ENCODE measurements at places on chromosomes 11 and 22.
A peak's percentile ranks its signal among the peaks of the same experiment; 100 is the strongest.

GRCh38 chr22:22201185-22201929 is 43.2 kb upstream of the VPREB1 start:
- DNase-seq = peak; percentile 8

- DNase-seq = no peak
These were observed 2.1 kb downstream of the OR5B21 start for GRCh38 chr11:58505849-58506248.

DNA sequence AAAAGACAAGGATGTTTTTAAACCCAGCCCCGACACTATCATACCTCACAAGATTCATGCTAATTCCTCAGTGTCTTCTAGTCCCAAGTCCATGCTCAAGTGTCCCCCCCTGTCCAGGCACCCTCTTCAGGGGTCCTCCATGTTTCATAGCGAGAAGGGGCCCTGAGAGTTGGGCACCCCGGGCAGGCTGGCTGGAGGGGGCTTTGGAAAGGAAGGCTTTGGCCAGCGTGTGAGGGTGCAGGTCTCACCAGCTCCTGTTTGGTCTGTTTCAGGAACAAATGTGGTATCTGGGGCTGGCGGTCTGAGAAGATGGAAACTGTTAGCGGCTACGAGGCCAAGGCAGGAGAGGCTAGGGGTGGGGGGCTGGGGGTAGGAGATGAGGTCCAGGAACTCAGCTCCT is 4.5 kb upstream of the SSH3 start:
- DNase-seq = no peak

DNA sequence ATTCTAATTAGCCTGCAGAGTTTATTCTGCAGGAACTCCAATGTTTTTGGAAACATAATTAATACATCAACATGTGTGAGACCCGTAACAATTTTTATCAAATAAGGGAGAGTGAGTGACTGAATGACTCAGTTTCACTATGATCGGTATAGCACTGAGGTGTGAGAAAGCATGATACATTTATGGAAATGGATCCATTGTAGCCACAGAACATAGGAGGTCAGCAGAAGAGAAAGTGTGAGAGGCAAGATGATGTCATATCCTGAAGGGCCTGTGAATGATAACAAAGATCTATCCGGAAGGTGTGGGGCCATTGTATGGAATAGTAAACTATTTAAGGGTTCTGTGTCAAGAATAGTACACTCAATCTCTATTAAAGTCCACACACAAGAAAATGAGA is 1406.1 kb upstream of the TENM4 start:
- no peak for DNase-seq

GRCh38 chr11:2779981-2780849 is 80.4 kb upstream of the KCNQ1OT1 start:
- DNase-seq = no peak

- DNase-seq = no peak
These were observed 14.5 kb upstream of the SUSD2 start for GRCh38 chr22:24166811-24167210.

DNA sequence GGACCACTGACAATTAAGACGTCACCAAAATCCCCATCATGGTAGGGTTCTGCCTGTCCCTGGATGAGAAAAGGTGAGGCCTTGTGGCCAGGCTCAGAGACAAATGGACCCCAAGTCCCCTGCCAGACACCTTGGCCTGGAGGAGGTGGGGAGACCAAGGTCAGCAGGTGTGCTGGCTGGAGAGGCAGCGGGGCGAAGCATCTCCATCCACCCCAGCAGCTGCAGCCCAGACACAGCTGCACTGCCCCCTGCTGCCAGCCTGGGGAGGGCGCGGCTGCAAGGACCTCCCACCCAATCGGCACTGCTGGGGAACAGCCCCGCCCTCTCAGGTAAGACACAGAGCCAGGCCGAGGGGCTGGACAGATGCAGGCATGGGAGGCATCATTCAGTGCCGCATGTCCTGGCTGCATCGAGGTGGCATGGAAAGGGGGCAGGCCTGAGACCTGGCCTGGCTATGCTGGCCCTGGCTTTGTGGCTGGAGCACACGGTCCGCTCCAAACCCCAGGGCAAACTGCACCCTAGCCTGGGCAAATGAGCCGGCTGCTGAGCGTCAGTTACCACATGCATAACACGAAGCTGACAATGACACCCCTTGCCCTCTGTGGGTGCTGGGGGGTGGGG is 12.2 kb upstream of the MFNG start:
- DNase-seq = peak; percentile 25

GRCh38 chr11:465896-466530 is 15.9 kb downstream of the PTDSS2 start:
- no peak for DNase-seq

GRCh38 chr11:44808053-44808753 is 81.4 kb downstream of the TSPAN18 start:
- no peak for DNase-seq

GRCh38 chr11:61121192-61121831 is 19.0 kb downstream of the CD5 start:
- no peak for DNase-seq

GRCh38 chr11:26983645-26984044 is 10.3 kb upstream of the FIBIN start:
- DNase-seq = no peak

DNA sequence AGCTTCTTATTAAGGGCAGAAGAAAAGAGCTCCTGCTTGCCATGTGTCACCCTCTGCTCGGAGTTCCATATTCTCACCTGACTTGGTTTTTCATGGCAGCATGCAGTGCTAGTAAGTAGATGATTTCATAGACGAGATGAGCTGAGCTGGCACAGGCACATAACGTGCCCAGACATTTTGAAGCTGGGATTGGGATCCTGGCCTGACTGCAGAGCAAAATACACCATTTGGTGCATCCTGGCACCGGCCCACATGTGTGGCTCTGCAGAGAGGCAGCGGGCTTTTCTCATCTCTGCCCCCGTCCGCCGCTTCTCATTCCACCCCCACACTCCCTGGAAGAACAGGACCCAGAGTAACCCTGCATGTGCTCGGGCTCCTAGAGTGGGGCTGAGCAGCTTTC is 24.8 kb downstream of the FAM118A start:
- DNase-seq = no peak

GRCh38 chr11:21511835-21512440 is 680.9 kb upstream of the ANO5 start:
- no peak for DNase-seq

- DNase-seq = no peak
These were observed 204 bp downstream of the FADS2 start for GRCh38 chr11:61828379-61828628.

DNA sequence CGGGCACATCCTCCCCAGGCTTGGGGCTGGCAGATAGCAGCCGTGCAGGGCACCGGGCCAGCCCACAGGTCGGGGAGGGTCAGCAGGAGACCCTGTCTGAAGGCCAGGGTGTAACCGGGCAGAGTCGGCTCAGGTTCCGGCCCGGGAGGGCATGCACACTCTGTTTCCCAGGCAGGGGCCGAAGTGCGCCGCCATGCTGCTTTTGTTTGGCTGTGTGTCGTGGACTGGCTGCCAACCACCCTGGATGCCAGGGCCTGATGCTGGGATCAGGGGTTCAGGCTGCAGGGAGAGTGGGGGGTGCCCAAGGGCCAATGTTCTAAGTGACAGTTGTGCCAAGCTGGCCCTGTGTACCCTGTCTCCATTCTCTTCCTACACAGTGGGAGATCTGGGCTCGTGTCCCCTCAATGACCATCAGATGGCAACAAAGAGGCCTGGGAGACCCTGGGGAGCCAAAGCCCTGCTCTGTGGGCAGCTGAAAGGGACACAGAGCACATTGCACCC is 120.9 kb upstream of the B3GAT1 start:
- no peak for DNase-seq

DNA sequence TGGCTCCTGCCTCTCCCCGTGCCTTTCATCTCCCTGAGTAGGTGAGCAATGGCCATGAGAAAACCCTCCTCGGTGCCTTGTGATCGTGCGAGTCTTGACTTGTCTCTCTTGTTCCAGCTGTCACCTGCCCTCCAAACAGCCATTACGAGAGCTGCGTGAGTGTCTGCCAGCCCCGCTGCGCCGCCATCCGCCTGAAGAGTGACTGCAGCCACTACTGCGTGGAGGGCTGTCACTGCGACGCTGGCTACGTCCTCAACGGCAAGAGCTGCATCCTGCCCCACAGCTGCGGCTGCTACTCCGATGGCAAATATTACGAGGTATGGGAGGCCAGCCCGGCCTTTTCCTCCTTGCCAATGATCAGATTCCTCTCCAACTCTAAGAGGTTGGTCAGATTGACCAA is 51.7 kb downstream of the TECTA start:
- DNase-seq = no peak

DNA sequence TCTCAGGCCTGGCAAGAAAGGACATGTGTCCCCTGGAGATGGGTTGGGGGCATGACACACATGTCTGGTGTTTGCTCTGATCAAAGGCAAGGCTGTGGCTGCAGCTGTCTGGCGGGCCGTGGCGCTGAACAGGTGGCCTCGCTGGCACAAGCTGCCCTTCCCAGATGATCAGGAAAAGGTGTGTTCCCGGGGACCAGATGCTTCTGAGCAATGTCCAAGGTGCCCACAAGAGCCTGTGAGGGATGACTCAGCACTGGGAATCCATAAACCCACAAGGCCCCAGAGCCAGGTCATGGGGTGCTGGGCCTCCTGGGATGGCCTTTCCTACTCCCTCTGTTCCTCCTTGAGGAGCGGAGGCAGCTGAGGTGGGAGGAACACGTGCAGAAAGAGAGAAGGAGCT is 9.7 kb upstream of the LRP5 start:
- no peak for DNase-seq

DNA sequence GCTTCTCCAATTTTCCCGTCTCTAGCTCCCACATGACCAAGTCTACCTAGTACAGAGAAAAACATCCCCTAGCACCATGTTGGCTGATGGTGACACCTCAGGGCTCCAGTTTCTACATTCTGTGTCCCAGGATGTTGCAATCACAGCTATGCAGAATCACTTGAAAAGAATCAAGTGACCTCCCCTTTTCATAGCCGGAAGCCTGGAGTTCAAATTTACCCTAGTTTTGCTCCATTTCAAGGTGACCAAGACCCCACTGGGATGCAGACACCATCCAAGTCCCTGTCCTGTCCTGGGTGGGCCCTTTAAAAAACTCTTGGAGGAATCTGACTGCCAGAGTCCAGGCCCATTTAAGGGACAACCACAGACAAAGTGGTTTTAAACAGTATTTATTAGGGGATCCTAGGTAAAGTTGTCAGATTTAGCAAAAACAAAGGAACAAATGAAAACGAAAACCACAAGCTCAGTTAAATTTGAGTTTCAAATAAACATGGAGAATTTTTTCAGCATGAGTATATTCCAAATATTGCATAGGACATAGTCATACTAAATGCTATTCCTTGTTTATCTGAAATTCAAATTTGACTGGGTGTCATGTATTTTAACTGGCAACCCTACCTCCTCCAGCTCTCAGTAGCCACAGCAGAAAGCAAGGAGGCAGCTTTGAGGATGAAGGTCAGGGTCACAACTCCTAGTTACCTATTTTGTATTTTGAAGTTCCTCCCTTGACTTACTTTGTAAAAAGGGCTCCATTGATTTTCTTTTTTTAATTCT is 52.4 kb downstream of the MIAT start:
- no peak for DNase-seq

GRCh38 chr22:32106930-32107329 is 52.2 kb downstream of the C22orf42 start:
- DNase-seq = no peak

GRCh38 chr11:985406-985805 is 51.1 kb downstream of the MUC6 start:
- DNase-seq = no peak

DNA sequence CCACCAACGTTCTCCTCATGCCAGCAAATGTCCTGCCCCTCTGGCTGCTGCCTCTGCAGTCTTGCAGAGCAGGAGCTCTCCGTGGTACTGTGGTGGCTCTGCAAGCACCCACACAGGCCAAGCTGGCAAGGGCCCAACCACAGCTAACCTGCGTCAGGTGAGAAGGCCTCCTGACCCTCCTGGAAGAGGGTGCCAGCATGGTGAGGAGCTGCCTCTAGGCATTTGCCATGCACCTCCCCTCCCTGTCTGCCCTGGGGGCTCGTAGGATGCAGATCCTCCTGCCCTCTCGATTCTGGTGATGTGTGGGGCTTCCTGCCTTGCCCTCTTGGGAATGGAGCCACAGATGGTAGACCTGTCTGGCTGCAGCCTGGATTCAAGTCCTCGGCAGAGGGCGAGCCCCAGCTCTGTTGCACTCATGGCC is 1408.8 kb downstream of the TBC1D22A start:
- DNase-seq = no peak

DNA sequence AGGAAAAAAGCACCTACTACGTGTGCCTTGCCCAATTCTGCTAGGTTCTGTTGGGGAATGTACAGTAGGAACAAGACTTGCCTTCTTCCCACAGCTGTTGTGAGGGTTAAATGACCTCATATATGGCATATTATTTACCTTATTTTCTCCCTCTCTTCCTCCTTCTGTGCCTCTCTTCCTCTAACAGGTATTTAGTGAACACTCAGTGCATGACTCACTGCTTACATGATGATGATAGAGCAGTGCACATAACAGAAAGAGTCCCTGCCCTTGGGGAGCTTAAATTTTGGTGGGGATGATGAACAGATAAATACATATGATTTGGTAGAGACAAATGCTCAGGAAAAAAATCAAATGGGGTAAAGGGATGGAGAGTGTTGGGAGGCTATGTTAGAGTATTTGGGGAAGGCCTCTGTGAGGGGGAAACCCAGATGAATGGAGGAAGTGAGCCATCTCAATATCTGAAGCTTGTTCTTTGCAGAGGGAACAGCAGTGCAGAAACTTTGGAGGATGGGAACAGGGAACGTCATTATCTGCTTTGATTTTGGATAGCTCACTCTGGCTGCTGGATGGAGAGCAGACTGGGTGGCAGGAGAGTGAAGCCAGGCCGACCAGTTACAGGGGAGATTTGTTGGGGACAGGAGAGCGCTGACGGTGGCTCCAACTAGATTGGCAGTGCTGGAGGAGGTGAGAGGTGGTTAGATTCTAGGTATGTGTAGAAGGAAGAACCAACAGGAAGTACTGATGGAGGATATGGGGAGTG is 95.5 kb upstream of the TENM4 start:
- DNase-seq = no peak

- DNase-seq = no peak
These were observed 588.2 kb upstream of the TENM4 start for GRCh38 chr11:80028998-80029397.

GRCh38 chr22:39296535-39296934 is 22.9 kb downstream of the RPL3 start:
- no peak for DNase-seq

DNA sequence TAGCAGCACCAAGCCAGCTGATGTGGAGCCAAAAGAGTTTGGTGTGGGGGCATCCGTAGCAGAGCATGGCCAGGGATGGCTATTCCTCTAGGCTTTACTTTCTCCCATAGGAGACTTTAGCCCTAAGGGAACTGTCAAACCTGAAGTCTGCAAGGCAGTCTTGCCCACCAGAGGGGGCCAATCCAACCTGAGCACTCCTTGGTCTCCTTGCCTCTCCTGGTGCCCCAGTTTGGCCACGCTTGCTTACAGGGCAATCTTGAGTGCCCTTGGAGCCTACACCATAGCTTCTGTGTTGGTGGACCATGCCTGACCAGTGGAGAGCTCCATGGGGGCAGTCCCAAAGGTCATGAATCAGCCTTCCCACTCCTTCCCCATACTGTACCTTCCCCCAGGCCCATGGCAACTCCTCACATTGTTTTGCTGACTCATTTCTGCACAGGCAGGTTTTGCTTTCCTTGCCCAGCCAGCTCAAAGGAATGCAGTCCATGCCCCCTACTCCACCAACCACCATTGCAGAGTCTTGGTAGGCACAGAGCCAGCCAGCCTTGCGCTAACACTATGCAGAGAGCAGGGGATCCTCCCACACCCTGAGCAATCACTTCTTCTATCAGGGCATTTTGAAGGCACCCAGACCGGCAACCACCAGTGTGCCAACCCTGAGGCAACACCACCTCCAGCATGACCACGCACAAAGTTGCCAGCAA is 1421.2 kb upstream of the RAG2 start:
- DNase-seq = no peak
